ENCODE measurements at places on chromosomes 3 and 15.
A peak's percentile ranks its signal among the peaks of the same experiment; 100 is the strongest.

DNA sequence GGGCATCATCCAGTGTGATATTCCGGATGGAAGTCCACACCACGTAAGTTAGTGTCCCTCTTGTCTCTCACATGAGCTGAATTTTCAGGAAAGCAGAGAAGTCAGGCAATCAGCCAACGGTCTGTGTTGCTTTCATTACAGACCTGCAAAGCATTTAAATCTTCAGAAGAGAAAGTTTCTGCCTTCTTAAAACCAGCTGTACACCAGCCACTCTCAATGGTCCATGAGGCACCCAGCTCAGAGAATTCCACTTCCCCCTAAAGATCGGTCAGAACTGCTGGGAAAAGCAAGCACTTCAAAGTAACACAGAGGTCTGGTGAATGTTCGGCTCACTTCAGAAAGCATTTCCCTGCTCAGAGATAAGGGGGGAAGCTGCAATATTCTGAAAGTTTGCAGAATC is 903.7 kb downstream of the EPHA3 start:
- no peak overlapping the region for H3K27ac ChIP-seq
- H3K27me3 ChIP-seq = no peaks in the 10 kb centered on the region
- H3K4me3 ChIP-seq = no peak overlapping the region
- H3K36me3 ChIP-seq = no peaks in the 10 kb centered on the region
- no peaks in the 10 kb centered on the region for H3K4me1 ChIP-seq
- no peak for DNase-seq

DNA sequence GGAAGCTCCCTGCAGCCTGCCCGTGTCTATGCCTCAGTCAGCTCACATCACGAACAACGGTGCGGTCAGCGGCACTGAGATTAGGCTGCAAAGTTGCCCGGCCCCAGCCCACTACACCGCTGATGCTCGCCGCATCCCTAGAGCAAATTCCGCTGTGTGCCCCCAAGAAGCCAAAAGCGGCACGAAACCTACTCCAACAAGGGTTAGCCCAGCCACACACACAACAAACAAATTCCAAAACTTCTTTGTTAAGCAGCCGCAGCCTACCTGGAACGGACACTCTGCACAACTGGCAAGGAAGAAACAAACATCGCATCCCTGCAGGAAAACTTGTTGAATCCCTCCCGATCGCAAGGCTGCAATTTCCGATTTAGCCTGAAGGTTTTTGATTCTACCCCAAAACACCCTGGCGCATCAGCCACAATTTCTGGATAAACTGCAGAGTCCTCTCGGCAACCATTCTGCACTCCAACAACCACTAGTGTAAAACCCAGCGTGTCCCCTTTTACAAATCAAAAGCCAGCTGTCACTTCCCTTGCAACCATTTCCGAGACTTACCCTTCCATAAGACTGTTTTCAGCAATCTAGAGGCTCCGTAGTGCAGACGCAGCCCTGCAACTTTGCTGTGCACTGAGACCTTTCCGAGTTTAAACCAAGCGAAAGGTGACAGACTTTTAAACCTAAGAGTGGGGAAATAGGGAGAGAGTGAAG is 449 bp downstream of the ROBO1 start:
- H3K4me3 ChIP-seq = no peak overlapping the region
- H3K4me1 ChIP-seq = no peaks in the 10 kb centered on the region
- no peak overlapping the region for H3K27ac ChIP-seq
- peaks cover 11% of the 10 kb centered on the region for H3K27me3 ChIP-seq
- DNase-seq = peak; percentile 57
- H3K36me3 ChIP-seq = no peaks in the 10 kb centered on the region

DNA sequence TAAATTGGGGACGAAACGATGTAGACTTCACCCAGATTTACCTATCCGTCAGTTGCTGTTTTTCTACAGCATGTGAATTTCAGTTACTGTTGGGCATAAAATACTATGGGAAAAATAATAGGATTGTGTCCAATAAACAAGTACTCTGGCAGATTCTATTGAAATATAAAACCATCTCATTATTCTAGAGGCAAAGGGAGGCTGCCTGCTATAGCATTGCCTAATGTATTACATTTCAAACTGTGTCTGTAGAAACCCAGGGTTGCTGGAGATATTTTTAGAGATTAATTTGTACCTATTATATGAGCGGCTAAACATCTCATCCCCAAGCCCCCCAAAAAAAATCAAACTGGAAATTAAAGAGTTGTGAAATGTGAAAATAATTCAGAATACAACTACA is 159.6 kb upstream of the IL12A start:
- no peak overlapping the region for H3K27ac ChIP-seq
- no peaks in the 10 kb centered on the region for H3K4me1 ChIP-seq
- H3K36me3 ChIP-seq = no peaks in the 10 kb centered on the region

DNA sequence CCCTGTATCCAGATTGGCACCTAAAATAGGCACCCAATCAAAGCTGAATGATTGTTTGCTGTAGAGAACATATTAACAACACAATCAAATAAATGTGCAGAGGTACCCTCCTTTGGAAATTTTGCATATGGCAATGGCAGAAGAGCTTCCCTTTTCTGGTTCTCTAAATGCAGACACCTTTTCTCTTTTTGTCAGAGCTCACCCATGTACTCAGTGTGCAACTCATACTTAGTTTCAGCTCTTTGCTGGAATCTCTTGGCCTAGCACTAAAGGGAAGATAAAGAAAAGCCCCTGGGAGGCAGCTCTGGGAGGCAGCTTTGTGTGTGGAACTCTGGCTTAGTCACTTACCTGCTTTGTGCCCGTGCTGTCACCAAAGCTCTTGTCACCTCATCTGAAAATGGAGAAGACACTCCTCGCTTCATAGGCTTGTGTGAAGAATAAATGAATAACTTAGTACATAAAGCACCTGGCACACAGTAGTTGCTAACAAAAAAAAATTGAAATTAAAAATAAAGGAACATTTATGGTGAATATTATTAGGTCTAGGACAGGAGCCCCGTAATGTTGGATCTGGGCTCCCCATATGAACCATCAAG is 28.8 kb downstream of the ST6GAL1 start:
- H3K27ac ChIP-seq = no peak overlapping the region
- no peak overlapping the region for H3K4me3 ChIP-seq
- DNase-seq = no peak
- no peaks in the 10 kb centered on the region for H3K27me3 ChIP-seq

DNA sequence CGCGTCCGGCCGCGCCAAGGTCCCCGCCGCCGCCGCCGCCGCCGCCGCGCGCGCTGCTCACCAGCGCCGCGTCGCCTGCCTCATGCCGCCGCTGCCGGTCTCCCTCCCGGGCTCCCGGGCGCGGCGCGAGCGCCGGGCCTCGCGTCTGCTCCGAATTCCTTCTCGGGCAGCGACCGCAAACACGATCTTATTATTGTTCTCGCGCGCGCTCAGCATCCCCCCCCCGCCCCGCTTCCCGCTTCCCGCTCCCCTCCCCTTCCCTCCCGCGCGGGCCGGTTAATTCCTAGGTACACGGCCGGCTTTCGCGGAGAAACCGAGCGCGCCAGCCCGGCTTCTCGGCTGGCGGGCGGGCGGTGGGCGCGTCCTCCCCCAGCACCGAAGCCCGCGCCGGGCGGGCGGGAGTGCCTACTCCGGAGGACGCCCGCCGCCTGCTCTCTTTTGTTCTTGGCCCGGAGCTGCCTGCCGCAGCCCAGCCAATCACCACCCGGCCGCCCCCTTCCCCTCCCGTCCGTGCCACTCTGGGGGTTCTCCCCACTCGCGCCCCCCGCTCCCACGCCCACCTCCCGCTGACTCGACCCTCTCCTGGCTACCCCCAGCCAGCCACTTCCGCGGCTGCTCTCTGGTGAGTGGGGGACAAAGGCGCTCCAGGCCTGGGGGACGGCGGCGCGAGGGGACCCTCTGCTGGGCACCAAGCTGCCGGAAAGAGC is at the start of gene HDGFL3:
TSS of gene HDGFL3 (minus strand) at position 164 of the 707 bp plus-strand sequence. CDS start 409 bp downstream, outside the sequence.
- H3K4me1 ChIP-seq = peaks cover 2% of the 10 kb centered on the region
- peak within 1 kb of the TSS; percentile 93 for H3K4me3 ChIP-seq
- H3K27me3 ChIP-seq = no peaks in the 10 kb centered on the region
- peak; percentile 77 for DNase-seq
- peak within 1 kb of the TSS; percentile 90 for H3K27ac ChIP-seq

- H3K27ac ChIP-seq = no peak within 1 kb of the TSS
- peak; percentile 93 for DNase-seq
- peaks cover 7% of the 10 kb centered on the region for H3K4me1 ChIP-seq
- H3K4me3 ChIP-seq = peak within 1 kb of the TSS; percentile 76
- H3K27me3 ChIP-seq = peaks cover 24% of the 10 kb centered on the region
Measured at GRCh38 chr3:10992017-10992942, at the start of gene SLC6A1. TSS of gene SLC6A1 (plus strand) at chr3:10992748. CDS start at chr3:11017212, 24,464 bp downstream.

- no peaks in the 10 kb centered on the region for H3K27me3 ChIP-seq
- H3K27ac ChIP-seq = no peak overlapping the region
- no peak for DNase-seq
- no peak overlapping the region for H3K4me3 ChIP-seq
Measured at GRCh38 chr15:85568261-85568808, 187.9 kb downstream of the AKAP13 start.

- H3K27me3 ChIP-seq = no peaks in the 10 kb centered on the region
- H3K27ac ChIP-seq = no peak overlapping the region
- no peaks in the 10 kb centered on the region for H3K36me3 ChIP-seq
Measured at GRCh38 chr15:73049564-73050215, 2.6 kb upstream of the NEO1 start.

DNA sequence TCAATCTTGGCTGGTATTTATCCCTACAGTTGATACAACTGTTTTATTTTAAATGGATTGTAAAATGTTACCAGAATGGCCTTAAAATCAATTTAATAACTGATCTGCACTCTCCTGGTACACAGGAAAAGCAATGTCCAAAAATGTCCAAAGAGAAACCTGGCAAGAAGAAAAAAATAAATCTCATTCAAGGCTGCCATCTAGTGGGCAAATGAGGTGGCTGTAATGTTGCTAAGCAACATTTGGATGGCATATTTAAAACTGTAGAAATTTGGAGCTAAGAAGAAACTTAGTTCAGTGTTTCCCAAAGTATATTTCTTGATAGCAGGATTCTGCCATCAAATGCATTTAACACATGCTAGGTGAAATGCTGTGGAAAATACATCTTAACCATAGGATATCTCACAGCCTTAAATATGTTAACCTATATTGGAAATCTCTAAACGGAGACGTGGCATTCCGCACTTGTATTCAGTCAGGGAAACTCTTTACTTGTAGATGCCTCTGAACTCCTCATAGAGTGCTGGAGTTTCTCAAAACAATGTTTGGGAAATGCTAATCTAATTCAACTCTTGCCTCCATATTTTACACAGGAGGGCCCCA is 216.8 kb downstream of the ERC2 start:
- H3K27ac ChIP-seq = no peak overlapping the region
- DNase-seq = peak; percentile 56
- H3K36me3 ChIP-seq = no peaks in the 10 kb centered on the region
- H3K27me3 ChIP-seq = no peaks in the 10 kb centered on the region
- no peak overlapping the region for H3K4me3 ChIP-seq
- peaks cover 7% of the 10 kb centered on the region for H3K4me1 ChIP-seq

DNA sequence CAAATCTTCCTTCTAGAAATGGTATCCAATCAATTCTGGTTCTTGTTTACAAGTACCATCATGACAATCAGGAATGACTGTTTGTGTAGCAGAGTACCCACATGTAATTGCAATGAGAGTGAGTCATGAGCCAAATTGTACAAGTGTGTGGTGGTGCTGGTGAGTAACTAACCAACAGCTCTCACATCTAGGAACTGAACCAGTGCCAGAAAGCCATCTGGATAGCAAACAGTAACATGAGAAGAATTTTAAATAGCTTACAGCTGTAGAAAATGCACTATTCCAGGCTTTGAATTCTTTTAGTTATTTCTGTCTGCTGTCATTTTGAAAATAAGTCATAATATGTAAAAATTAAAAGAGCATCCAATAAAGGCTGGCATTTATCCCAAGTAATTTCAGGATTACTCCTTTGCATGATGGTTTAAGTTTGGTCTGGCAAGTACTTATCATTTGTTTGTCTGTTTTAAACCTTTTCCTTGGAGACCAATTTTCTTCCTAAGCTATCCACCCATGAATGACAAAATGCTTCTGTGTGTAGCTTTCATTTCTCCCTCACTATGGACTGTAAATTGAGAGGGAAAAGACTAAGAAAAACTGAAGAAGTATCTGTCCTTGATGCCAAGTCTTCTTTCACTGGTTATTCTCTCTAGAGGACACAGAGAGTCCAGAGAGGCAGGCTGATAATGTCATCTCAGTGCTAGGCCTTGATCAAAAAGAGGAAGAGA is 60.0 kb downstream of the PIK3CB start:
- H3K27me3 ChIP-seq = no peaks in the 10 kb centered on the region
- no peak overlapping the region for H3K27ac ChIP-seq
- no peaks in the 10 kb centered on the region for H3K4me1 ChIP-seq
- no peak overlapping the region for H3K4me3 ChIP-seq

DNA sequence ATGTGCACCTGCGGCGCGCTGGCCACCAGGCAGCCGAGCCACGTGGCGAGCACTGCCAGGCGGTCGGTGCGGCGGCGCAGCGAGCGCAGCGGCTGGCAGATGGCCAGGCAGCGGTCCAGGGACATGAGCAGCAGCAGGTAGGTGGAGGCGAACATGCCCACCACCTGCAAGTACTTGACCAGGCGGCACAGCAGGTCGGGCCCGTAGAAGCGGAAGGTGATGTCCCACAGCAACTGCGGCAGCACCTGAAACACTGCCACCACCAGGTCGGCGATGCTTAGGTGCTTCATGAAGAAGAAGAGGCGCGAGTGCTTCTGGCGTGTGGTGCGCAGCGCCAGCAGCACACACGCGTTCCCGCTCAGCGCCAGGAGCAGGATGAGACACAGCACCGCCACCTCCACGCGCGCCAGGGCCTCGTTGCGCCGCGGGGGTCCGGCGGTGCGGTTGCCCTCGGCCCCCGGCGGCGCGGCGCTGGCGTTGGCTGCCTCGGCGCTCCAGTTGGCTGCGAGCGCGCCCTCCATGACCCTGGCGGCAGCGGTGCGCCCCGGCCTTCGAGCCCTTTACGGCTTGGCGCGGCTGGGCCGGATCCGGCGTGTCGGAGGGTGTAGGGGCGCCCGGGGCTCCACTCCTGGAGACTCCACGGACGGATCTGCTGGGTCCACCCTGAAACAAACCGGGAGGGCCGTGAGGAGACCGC is 1.6 kb downstream of the OXTR start:
- H3K27me3 ChIP-seq = peaks cover 10% of the 10 kb centered on the region
- peak; percentile 76 for DNase-seq
- H3K4me1 ChIP-seq = peaks cover 10% of the 10 kb centered on the region
- H3K36me3 ChIP-seq = no peaks in the 10 kb centered on the region
- H3K4me3 ChIP-seq = no peak overlapping the region

DNA sequence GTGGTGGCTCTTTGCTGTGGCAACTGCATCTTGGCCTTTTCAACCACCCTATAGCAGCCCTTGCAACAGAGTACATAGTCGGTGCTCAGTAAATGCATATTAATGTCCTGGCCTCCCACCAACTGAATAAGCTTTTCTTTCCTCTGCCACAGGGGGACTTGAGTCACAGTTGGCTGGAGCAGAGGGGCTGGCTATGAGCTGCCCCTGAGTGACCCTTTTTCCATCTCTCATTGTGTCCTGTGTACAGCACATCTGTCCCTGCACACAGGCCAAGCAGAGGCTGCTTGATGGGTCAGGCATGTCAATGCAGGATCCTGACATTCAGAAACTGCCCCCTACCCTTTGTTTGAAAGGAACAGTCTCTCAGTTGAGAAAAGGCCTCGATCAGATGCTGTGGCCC is 22.4 kb downstream of the SPSB4 start:
- DNase-seq = no peak
- H3K4me3 ChIP-seq = no peak overlapping the region
- H3K27me3 ChIP-seq = no peaks in the 10 kb centered on the region
- peaks cover 32% of the 10 kb centered on the region for H3K4me1 ChIP-seq
- H3K27ac ChIP-seq = peak overlapping the region; percentile 35

Measured in mesendoderm (in vitro differentiated cells).